Ureter (tissue), 1 donor: ENCODE measurements at places on chromosomes 4 and X.
A peak's percentile ranks its signal among the peaks of the same experiment; 100 is the strongest.

GRCh38 chrX:4670606-4671005 is 957.2 kb upstream of the PRKX start:
- no peak for DNase-seq

- DNase-seq, result no peak
Observed at GRCh38 chr4:53507671-53508286, 83.5 kb downstream of the LNX1 start.

GRCh38 chr4:83569429-83569828 is 33.5 kb downstream of the GPAT3 start:
- DNase-seq, result no peak

- no peak for DNase-seq
Observed at GRCh38 chrX:113947548-113947947, 636.3 kb upstream of the HTR2C start.

- no peak for DNase-seq
Observed at GRCh38 chr4:57043347-57044251, 64.9 kb downstream of the POLR2B start.

DNA sequence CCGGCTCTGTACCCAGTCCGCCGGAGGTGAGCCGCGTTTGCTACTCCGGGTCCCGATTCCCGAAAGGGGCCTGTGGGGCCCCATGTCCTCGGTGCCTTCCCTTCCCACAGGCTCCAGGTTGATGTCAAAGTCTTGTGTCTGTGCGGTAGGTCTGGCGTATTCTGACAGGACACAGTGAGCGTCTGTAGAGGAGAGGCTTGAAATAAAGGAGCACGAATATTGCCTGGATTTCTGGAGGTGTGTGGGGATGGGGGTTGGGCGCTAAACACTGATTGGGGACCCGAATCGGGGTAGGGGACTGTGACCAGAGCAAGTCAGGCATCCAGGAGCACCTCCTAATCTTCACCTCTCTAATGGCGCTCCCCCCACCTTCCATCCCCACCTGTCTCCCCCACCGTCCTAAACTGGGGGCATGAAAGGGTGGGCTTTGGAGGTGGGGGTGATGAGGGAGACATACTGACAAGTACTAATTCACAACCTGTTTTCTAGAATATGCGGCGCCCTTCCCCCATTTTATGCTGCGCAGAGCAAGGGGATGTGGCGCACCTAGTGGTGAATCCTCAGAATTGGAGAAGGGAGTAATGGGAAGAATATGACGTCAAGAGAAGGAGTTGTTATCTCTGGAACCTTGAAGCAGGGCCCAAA is 855 bp downstream of the GPRASP2 start:
- DNase-seq, result peak; percentile 63

- no peak for DNase-seq
Observed at GRCh38 chr4:114807357-114807756, 208.8 kb downstream of the UGT8 start.

GRCh38 chr4:47478804-47479203 is 6.3 kb upstream of the ATP10D start:
- no peak for DNase-seq

GRCh38 chrX:119398974-119399771 is at the start of gene SLC25A43:
SLC25A43 (plus strand) TSS chrX:119399336; CDS start chrX:119399404, 68 bp downstream.
- peak; percentile 44 for DNase-seq

- no peak for DNase-seq
Observed at GRCh38 chr4:138400543-138400942, 158.4 kb upstream of the SLC7A11 start.

DNA sequence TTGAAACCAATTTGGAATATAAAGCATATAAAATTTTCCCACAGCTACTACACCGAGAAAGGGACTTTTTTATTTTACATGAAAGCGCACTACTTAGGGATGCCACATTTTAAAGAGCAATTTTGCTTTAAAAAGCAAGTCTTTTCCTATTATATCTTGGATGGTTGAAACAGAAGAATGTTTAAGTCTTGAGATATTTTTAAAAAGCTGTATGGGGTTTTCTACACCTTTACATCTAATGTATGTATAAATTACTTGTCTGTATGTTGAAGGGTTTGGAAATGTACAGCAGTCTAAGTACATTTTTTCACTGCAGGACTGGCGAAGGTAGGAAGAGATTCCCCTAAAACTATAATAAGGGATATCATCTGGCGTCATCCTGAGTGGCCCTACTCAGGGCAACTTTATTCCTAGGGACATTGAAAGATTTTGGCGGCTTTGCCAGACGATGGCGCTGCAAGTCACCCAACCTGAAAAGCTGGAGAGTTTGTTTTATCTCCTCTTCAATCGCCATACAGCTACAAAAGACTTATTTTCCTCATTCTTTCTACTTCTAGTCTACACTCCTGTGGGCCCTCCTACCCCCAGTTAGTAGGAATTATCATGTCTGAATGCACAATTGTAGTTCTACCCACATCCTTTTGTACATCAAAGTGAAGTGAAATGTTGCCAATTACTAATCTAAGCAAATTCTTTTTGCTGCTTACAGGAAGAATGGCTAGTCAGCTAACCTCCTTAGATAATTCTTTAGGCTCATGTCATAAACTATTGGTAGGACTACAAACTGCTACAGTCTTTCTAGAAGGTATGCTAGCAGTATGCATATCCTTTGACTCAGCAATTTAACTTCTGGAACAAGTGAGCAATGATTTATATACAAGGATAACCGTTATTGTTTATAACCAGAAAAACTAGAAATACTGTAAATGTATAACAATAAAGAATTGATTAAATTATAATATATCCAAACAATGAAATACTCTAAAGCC is 782 bp upstream of the NEK1 start:
- peak; percentile 79 for DNase-seq

DNA sequence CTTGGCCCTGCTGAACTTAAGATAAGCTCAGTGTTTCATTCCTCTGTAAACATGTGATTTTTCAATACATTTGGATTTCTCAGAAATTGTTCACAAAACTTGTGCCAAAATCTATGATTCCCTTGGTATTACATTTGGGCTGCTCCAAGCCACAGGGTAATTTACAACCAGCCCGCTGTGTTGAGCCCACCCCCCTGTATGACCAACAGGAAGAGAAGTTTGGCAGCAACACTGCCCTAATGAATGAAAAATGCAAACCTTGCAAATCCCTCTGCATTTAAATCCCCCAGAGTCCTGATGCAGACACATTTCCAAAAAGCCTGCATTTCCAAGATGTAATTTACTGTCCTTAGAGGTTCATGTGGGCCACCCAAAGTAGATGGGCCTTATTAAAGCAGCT is 34.1 kb upstream of the GAB1 start:
- DNase-seq, result no peak

GRCh38 chr4:177099211-177099610 is 210.5 kb upstream of the NEIL3 start:
- DNase-seq, result no peak

GRCh38 chrX:10259716-10260115 is 102.9 kb downstream of the CLCN4 start:
- no peak for DNase-seq

DNA sequence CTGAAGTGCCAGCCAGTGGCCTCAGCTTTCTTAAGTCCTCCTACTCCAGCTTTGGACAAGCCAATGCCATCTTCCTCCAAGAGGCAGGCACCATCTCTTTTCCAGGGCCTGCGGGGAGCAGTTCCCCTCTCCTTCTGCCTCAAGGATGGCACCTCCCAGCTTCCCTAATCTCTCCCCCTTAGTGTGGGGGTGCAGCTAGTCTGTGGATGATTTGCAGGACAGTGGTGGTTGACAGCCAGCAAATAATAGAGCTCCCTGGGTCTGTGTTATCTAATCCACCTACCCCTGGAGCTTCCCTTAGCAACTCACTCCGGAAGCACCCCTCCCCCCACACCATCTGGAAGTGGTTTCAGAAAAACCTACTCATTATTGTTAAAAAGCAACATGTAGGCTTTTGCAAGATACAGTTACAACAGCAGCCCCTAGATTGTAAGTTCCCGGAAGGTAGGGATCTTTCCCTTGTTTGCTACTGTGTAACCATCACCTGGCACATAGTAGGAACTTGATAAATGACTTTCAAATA is 247.1 kb downstream of the BCOR start:
- no peak for DNase-seq

DNA sequence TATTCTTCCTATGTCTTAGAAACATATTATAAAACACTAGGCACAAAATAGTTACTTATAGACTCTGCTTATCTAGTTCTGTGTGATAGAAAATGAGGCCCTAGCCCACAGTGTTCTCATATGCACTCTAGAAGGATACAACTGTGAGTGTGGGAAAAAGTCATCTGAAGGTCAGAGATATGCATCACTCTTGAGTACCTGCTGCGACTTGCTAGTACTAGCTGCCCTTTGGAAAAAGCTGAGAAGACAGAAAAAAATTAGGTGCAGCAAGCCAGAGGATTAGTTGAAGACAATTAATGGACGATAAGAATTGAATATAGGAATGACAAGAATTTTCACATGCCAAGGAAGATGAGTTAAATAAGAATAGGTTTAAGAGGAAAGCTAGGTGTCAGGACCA is 61.3 kb downstream of the MTHFD2L start:
- no peak for DNase-seq

GRCh38 chr4:6179362-6179761 is 21.0 kb downstream of the JAKMIP1 start:
- DNase-seq, result no peak

DNA sequence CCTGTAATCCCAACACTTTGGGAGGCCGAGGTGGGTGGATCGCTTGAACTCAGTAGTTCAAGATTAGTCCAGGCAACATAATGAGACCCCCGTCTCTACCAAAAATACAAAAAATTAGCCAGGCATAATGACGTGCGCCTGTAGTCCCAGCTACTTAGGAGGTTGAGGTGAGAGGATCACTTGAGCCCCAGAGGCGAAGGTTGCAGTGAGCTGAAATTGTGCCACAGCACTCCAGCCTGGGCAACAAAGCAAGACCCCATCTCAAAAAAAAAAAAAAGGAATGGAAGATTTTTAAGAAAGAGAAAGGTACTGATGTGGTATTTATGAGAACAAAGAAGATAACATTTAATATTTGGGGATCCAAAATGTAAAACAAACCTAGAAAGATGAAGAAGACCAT is 27.0 kb upstream of the NMU start:
- DNase-seq, result no peak

DNA sequence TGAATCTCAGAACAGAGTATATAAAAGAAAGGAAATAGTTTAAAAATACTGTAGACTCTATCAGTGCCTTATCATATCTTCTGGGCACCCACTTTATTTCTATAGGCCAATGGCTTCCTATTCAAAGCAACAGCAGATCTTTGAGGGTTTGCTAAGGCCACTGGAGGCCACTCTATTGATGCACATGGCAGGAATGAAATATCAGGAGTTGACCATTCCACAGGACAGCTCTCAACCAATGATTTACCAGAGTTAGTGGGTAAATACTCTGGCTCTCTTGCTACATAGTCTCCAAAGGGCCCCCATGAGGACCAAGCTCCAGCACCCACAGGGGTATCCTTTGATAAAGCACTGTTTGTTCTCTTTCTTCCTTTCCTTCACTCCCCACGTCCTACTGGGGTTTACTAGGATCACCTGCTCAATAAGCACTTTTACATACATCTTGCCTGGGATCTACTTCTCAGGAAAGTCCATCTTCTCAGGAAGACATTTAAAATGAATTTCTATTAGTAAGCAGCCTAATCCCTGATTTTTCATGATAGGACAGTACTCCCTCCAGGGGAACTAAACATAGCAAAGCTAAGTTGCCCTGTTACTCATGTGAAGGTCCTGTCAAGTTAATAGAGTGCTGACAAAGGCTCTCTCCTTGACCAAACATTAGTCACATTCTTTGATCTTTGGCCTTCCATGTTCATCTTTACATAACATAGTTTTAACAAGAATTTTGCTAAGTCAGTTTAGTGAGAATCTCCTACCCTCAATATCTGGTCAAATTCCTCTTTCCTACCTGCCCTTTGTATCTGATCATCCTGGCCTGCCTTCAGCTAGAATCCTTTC is 459.7 kb downstream of the GRXCR1 start:
- no peak for DNase-seq

DNA sequence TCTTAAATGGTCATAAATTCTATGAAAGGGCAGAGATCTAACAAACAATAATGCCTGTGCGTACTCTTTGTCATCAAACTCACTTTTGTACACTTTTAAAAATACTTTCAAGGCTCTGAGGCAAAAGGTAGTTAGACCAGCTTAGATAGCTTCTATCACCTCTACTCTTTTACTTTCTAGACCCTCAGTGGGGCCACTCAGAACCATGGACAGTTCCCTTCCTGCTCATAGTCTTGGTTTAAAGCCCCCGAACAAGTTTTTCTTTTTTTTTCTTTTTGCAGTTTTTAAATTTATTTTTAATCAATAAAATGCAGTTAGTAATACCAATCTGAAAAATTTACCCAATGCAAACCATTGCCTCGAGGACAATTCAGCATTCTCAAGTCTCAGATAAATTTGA is 460.5 kb upstream of the CNKSR2 start:
- no peak for DNase-seq

GRCh38 chrX:132961511-132961910 is 3.1 kb upstream of the HS6ST2 start:
- no peak for DNase-seq

DNA sequence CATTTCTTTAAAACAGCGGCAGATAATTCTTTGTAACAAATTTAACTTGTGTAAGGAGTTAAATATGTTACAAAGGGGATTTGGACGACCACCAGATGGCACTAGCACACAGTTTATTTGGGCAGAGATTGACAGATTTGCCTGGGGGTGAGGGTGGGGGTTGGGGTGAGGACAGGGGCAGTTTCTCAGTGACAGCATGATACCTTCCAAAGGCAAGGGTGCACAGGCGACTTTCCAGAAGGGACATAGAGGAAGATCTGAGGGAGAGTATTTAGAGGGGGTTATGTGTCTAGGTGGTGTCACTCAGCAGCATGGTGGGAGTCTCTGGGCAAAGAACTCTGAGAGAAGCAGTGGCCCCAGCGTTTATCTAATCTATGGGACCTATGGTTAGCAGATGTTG is 9.6 kb upstream of the TMA16 start:
- no peak for DNase-seq

- no peak for DNase-seq
Observed at GRCh38 chr4:132670557-132670956, 478.5 kb upstream of the PCDH10 start.

GRCh38 chr4:13597141-13597540 is 30.4 kb downstream of the BOD1L1 start:
- DNase-seq, result no peak

DNA sequence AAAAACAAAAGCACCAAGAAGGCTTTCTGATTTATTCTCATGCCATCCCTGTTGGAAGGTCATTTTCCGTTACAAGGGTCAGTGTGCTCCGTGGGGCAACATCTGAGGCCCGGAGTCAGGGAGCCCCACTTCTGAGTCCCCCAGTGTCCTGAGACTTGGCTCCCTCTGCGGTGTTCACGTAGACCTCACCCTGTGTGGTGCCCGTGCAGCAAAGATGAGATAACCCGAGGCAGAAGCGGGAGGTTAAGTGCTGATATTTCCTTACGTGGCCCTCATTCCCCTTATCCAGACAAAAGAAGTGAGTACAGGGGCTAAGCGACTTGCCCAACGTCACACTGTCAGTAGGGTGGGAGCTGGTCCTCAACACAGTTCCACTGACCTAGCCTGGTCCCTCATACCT is 3.5 kb downstream of the JAKMIP1 start:
- DNase-seq, result no peak

- no peak for DNase-seq
Observed at GRCh38 chrX:133815496-133815895, 169.9 kb downstream of the GPC3 start.
